ENCODE measurements at places on chromosomes 1 and 21.

DNA sequence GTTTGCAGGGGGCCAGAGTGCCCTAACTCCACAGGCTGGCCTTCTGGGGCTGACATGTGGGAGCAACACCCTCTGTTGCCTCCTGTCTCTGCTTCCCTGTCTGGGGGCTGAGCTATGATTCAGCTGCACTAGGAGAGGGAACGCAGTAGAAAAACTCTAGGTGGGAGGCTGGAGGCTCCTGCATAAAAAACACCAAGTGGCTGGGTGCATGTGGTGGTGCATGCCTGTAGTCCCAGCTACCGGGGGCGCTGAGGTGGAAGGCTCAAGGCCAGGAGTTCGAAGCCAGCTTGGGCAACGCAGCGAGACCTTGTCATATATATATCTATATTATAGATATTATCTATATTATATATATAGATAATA lies 5.6 kb downstream of the KIF17 start:
- no peaks in the 10 kb centered on the region for H3K27me3 ChIP-seq
- H3K27ac ChIP-seq = no peak overlapping the region
- no peaks in the 10 kb centered on the region for H3K4me1 ChIP-seq
- no peak for DNase-seq

GRCh38 chr1:168430321-168430720 lies 113.5 kb downstream of the XCL2 start:
- H3K27me3 ChIP-seq = no peaks in the 10 kb centered on the region
- H3K36me3 ChIP-seq = no peaks in the 10 kb centered on the region
- DNase-seq = no peak
- no peak overlapping the region for H3K4me3 ChIP-seq
- H3K27ac ChIP-seq = no peak overlapping the region
- H3K4me1 ChIP-seq = no peaks in the 10 kb centered on the region

DNA sequence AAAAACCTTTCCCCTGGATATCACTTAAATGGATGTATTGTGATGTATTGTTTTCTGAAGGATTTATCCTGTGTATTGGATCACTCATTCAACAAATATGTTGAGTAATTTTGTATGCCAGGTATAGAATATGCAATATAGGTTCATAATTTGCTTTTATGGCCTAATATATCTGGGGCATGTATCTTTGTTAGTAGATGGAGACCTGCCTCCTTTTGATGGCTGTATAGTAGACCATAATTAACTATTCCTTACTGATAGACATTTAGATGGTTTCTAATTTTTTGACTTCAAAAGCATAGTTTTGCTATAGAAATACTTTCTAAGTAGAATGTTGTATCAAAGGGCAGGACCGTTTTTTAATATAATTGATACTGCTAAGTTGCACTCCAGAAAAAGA lies 8.6 kb downstream of the RBBP4 start:
- peaks cover 13% of the 10 kb centered on the region for H3K4me1 ChIP-seq
- DNase-seq = no peak

- H3K36me3 ChIP-seq = no peaks in the 10 kb centered on the region
- no peaks in the 10 kb centered on the region for H3K27me3 ChIP-seq
- no peak overlapping the region for H3K4me3 ChIP-seq
Observed at GRCh38 chr1:189141056-189141455, 1336.6 kb downstream of the BRINP3 start.

GRCh38 chr1:109650609-109651008 lies 5.3 kb upstream of the GSTM4 start:
- H3K27ac ChIP-seq = no peak overlapping the region
- DNase-seq = no peak
- H3K4me1 ChIP-seq = peaks cover 7% of the 10 kb centered on the region
- H3K4me3 ChIP-seq = no peak overlapping the region
- no peaks in the 10 kb centered on the region for H3K36me3 ChIP-seq
- H3K27me3 ChIP-seq = no peaks in the 10 kb centered on the region

- H3K4me3 ChIP-seq = no peak overlapping the region
- no peaks in the 10 kb centered on the region for H3K36me3 ChIP-seq
- no peak overlapping the region for H3K27ac ChIP-seq
- no peak for DNase-seq
Observed at GRCh38 chr1:111843177-111843576, 87.5 kb downstream of the DDX20 start.

Data from CD8-positive, alpha-beta memory T cell (primary cell).